Left forelimb (tissue), 1 donor: ENCODE measurements at places on chromosomes 16 and 17.

GRCh38 chr17:3157218-3157617 lies 29.9 kb upstream of the OR1G1 start:
- DNase-seq = no peak

DNA sequence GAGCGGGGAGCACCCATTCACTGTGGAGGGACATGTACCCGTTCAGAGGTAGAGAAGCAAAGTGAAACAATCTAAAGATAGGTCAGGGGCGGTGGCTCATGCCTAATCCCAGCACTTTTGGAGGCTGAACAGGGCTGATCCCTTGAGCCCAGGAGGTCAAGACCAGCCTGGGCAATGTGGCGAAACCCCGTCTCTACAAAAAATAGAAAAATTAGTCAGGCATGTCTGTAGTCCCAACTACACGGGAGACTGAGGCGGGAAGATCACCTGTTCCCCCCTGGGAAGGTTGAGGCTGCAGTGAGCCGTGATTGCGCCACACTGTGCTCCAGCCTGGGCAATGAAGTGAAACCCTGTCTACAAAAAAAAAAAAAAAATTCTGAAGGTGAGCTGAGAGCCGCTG lies 21.7 kb downstream of the MYL4 start:
- DNase-seq = no peak

DNA sequence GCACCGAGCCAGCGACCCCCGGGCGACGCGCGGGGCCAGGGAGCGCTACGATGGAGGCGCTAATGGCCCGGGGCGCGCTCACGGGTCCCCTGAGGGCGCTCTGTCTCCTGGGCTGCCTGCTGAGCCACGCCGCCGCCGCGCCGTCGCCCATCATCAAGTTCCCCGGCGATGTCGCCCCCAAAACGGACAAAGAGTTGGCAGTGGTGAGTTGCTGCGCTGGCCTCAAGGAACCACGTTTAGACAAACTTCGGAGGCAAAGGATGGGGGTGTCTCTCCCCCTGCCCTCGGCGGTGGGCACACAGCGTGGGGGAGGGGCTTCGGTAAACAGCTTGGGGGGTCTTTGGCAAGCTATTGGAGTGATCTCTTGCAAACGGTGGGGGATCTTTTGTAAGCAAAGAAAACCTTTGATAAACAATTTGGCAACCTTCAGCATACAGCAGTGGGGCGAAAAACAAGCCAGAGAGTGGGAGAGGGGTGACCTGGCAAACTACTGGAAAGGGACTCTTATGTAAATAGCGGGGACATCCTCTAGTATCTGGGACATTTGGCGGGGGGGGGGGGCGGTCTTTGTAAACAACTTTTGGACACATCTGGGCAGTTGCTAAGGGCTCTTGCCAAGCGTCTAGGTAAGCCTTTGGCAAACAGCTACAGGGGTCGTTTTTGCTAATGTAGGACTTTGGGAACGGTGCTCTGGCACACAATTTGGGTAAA lies 587 bp downstream of the MMP2 start:
- DNase-seq = peak; percentile 71

GRCh38 chr17:81424151-81425017 lies 29.1 kb downstream of the BAHCC1 start:
- DNase-seq = no peak

GRCh38 chr17:63827801-63828221 lies 348 bp upstream of the FTSJ3 start:
- no peak for DNase-seq

- no peak for DNase-seq
Observed at GRCh38 chr17:53092072-53092471, 730.7 kb upstream of the KIF2B start.

DNA sequence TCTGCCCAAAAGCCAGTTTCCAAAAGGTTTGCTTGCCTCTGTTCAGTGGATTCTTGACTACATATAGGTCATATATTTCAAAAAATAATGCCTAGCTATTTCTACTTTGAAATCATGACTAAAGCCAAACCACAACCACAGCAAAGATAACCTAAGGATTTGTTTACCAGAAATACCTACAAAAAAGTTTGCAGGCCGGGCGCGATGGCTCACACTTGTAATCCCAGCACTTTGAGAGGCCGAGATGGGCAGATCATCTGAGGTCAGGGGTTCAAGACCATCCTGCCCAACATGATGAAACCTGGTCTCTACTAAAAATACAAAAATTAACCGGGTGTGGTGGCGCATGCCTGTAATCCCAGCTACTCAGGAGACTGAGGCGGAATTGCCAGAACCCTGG lies 15.2 kb downstream of the CARHSP1 start:
- no peak for DNase-seq
